GM06990 (cell line): ENCODE measurements at places on chromosomes 2 and 18.

DNA sequence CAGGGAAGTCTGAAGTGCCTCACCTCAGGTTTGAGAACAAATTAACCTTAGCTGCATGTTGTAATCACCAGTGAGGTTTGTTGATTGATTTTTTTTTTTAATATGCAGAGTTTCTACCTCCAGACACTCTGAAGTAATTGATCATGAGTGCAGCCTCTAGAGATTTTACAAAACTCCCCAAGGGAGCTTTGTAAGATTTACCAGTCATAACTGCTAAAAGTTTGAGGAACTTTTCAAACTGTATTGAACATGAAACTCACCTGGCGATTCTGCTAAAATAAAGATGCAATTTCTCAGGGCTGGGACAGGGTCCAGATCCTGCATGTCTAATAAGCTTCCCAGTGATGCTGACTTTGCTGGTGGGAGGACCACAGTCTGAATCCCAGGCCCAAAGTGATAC, 339.6 kb upstream of the DCC start:
- no peak for DNase-seq

- no peak for DNase-seq
Observed at GRCh38 chr2:228689053-228689452, 507.6 kb upstream of the SPHKAP start.

GRCh38 chr2:75460630-75461029, 100.1 kb downstream of the EVA1A start:
- no peak for DNase-seq

DNA sequence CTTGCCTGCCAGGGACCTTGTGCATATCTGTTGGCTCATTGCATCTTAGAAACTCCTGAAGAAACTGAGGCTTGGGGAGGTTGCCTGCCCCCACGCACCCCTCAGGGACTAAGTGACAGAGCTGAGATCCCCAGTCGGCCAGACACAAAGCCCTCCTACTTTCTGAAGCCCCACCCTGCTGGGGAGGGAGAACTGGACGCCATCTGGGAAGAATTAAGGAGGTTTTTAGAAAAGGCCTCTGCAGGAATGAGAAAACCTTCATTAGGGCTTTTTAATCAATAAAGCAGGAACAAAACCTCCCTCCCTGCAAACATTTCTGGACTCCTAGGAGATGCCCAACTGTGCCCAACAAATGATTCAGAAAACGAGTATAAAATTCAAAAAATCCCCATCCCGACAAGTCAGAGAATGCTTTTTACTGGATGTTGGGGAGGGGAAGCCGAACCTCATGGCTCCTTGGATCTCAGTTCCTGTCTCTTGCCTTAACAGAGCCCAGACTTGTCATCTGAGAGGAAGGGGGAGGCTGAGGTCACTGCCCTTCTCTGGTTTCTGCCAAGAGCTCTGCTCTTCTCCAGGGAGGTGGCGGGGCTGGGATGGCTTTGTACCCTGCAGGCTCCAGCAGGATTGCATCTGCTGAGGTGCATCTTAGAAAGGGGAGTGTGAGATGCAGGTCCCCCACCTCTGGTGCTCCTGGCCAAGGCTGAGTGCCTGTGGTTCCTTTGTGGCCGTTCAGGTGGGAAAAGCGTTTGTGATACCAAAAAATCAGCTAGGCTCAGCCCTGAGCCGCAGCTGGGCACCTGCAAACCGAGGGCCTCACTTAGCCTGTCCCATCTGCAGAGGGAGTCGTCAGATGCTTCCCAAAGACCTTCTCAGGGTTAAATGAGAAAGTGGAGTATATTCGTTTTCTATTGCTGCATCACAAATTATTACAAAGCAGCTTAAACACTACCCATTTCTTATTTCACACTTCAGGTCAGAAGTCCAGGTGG, 142.4 kb downstream of the ZFP36L2 start:
- DNase-seq = no peak

GRCh38 chr2:133139847-133140533, 428.3 kb downstream of the NCKAP5 start:
- no peak for DNase-seq

DNA sequence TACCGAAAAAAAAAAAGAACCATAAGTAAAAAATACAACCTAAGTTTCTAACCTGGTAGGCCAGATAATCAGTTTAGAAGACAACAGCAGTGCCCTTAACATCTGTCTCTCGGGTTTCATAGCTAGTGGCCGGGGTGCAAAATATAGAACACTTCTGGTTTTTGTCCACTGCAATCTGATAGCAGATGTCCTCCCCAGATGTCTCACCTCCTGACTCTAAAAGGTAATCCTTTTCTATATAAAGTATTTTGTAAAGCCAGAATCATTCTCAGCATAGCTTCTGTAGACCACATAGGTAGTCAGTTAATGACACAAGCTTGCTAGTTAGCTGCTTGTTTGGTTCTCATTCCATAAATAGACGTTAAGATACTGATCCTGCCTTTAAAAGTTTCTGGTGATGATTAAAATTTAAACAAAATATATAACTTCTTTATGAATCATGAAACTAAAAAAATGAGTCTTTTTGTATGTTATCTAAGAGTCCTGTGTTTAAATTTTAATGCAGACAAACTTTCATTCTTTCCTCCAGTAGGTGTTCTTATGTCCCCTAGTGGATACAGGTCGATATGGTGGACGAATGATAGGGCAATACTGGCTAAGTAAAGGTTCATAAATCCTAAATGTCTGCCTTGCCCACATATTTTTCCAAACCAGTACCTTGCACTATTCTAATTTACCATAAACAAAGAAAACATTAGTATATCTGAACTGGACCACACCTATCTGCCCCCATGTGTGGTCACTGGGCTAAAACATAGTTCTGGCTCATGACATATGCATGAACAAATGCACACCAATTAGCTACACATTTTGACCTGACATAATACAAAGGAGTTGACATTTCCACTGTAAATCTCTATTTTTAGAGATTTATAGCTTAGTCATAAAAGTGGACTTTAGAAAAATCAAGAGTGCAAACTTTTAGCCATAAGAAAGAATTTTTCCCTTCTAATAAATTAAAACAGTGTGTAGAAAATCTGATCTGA, 171.0 kb downstream of the SRBD1 start:
- peak; percentile 24 for DNase-seq

GRCh38 chr2:237190966-237191713, 105.5 kb downstream of the COPS8 start:
- no peak for DNase-seq

DNA sequence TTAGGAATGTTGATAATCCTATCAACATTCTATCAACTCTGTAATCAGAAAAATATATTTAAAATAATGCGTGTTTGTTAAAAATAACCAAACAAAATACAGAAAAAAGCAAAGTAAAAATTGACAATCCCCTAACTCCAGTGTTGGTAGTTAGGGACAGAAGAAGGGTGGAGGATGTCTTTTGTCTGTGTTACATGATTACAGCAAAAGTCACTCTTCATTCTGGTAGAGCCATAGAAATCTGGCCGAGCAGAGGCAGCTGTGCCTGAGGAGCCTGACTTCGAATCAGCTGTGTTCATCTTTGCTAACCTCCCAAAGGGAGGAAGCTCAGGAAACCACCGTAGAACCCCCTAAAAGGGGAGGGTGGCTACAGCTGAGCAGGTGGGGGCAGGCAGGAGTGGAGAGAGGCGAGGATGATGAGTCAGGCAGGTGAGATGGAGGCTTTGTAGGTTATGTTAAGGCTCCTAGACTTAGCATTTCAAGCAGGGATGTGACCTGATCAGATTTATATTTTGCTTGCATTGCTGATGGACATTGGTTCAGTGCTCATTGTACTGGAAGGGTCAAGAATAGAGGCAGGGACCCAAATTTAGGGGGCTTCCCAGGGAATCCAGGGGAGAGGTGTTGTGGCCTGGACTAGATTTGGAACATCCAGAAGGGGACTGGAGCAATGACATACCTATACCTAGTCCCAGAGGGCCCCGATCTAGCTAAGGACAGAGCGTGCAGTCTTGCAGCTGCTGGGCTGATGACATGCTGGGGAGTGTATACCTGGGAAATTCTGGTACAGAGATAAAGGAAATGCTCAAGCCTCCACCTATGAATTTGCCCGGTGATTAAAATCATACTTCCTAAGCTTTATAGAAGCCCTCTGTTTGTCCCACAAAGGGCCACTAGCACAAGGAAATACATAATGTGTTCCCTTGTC, 95.7 kb downstream of the NEDD4L start:
- DNase-seq = no peak

GRCh38 chr2:237904831-237905599, 45.6 kb downstream of the RAMP1 start:
- DNase-seq = peak; percentile 71

GRCh38 chr2:234502285-234502918, 5.5 kb upstream of the ARL4C start:
- DNase-seq = no peak

GRCh38 chr2:188734691-188735090, 239.5 kb upstream of the COL3A1 start:
- no peak for DNase-seq

DNA sequence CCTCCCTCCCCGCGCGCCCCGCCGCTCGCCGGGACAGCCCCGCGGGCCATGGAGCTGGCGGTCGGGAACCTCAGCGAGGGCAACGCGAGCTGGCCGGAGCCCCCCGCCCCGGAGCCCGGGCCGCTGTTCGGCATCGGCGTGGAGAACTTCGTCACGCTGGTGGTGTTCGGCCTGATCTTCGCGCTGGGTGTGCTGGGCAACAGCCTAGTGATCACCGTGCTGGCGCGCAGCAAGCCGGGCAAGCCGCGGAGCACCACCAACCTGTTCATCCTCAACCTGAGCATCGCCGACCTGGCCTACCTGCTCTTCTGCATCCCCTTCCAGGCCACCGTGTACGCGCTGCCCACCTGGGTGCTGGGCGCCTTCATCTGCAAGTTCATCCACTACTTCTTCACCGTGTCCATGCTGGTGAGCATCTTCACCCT, 865 bp downstream of the GALR1 start:
- DNase-seq = peak; percentile 6

DNA sequence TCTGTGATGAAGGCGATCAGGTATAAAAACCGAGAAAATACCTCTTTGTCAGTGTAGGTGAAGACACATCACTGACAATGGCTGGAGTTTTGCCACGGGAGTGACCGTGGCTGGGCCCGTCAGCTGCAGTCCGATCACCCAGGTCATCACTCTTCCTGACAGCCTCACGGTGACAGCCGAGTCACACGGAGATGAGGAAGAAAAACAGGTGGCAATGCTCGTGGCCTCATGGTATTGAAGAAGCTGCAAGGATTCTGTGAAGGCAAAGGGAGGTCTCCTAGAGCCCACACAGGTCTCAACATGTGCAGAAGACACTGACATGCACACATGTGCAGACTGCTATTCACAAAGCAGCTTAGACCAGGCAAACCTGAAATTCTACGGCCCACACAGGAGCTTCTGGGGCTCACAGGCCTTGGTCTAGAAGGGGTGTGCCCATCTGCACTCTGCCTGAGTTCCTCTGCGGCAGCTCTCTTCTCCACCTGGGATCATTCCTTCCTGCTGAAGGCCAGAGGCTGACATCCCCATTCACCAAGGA, 7.4 kb downstream of the COPS9 start:
- DNase-seq = no peak

DNA sequence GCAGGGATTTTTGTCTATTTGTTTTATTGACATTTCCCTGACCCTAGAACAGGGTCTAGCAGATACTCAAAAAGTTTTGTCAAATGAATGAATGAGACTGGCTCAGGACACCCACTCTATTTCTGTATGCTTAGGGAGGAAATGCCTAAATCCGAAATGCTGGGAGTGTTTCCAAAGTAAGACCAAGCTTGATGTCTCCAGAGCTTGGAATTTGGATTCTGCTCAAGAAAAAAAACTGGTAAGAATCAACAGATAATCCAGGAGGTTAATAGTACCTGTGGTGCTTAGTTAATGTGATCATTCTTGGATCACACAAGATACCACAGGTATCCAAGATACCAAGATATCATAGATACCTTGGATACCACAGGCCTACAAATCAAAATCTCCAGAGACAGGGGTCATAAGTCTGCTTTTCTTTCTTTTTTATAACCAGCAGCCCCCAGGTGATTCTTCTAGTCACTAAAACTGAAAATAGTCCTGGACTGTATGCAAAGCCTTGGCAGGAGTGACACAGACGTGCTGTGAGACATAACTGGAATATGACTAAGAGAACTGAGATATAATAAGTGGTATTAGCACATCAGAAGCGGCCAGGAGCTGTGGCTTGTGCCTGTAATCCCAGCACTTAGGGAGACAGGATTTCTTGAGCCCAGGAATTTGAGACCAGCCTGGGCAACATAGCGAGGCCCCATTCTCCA, 39.9 kb upstream of the SP3 start:
- no peak for DNase-seq
